ENCODE measurements at places on chromosomes 7 and 10. TPM values are rescaled to one million over a fixed set of nuclear protein-coding genes. Genes with fewer than 3 reads are reported as not detected.

Gene GFRA1
- under 0.01 TPM for total RNA-seq

Gene NCAPG2
- total RNA-seq: 3.1 TPM

Gene MYPN
- not detected for total RNA-seq

Gene FBXL15
- total RNA-seq: 9.6 TPM
